Thyroid gland (tissue), 4 donors: ENCODE measurements at places on chromosomes 5 and 9. TPM values are rescaled to one million over a fixed set of nuclear protein-coding genes. Genes with fewer than 3 reads are reported as not detected.

Gene TAF11L5
- total RNA-seq: not detected

Gene PKD2L2
- not detected for total RNA-seq

GRCh38 chr9:84374013-84374412 lies 33.5 kb upstream of the SLC28A3 start:
- DNase-seq: no peak

DNA sequence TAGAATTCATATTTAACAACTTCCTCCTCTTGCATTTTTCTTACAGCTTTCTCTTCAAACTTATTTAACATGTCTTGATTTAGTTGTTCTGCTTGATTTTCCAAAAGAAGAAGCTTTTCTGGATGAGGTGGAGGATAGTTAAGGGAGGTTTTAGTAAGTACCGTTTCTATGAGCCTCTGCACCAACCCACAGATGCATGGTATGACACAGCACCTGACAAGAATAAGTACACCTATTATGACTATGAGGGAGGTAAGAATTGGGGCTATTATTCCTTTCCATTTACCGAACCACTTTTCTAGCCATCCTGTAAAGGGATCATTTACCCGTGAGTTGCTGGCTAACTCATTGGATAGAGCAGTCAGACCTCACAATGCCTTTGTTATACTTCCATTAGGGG lies 2.5 kb upstream of the HMGCS1 start:
- DNase-seq: no peak

DNA sequence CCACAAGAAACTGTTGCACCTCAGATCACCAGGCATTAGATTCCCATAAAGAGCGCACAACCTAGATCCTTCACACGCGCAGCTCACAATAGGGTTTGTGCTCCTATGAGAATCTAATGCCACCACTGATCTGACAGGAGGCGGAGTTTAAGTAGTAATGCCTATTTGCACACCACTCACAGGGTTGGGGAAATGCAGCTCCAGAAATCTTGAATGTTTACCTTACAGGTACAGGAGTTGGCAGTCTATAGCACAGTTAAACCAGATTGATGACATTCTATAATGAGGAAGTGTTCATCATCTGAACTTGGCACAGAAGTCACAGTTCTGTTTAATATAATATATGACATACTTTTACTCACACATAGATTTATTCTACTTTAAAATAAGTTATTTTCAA lies 732.2 kb upstream of the ZNF608 start:
- no peak for DNase-seq
